ENCODE measurements at places on chromosomes 1 and 21.

- DNase-seq, result no peak
Observed at GRCh38 chr1:226664413-226665101, 74.5 kb downstream of the ITPKB start.

DNA sequence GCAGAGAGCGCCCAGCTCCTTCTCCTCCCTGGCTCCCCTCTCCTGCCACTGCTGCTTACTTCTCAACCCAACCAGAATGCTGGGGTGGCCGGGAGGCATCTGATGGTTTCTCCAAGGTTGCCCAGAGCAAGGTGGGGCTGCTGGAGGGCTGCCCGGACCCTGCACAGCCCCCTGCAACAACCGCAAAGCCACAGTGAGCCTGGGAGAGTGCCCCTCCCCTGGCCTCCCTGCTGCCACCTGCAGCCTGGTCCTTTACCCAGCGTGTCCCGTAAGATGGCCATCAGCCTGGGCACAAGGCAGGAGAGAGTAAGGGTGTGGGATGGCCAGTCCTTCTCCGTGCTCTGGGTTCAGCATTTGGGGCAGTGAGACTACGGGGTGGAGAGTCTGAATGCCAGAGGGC, 17.0 kb downstream of the MX2 start:
- no peak for DNase-seq

- no peak for DNase-seq
Observed at GRCh38 chr21:21688889-21689288, 690.7 kb downstream of the NCAM2 start.

GRCh38 chr1:15858069-15858670, 10.7 kb downstream of the SPEN start:
- DNase-seq, result no peak

GRCh38 chr1:19209990-19210771, at the start of gene UBR4:
Gene UBR4 (minus strand): TSS chr1:19210266. CDS start chr1:19210248, 18 bp downstream.
- DNase-seq, result peak; percentile 96

DNA sequence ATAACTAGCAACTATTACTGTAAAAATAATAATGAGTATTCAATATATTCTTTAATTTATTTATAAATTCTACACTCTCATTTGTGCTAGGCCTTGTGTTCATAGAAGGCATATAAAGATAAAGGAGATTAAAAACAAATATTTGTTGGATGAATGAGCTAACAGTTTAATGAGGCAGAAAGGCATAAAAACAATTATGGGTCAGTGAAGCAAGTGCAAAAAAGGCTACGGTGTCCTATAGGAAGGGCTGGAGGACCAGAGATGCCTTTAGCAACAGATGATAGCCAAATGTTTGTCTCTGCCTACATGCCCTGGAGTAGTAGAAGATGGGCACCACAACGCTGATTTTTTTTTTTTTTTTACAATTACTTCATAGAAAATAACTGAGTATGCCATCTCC, 45.7 kb downstream of the PTGS2 start:
- DNase-seq, result no peak

- DNase-seq, result no peak
Observed at GRCh38 chr21:14070049-14070893, 140.5 kb downstream of the LIPI start.

DNA sequence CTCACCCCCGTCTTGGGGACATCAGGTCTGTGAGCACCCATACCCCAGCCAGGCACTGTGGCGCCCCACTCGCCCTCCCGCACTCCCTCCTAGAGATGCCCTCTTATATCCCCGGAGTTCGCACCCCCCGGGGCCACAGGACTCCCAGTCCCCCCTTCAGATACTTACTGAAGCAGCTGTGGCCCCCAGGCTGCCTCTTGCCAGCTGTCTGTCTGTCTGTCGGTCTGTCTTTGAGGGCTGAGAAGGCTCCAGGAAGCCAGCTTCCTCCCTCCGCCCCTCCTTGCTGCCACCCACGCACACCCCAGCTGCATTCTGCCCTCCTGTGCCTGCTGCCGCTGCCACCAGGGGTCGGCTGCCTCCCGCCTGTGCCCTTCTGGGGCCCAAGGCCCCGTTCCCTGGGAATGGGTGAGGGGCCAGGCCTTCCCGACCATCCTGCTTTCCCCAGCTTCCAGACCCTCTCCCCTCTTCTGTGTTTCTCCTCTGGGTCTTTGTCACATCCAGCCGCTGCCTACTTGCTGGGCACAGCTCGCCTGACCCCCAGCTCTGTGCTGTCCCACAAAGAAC, at the start of gene PTPN7:
TSS of gene PTPN7 (minus strand) at position 226 of the 564 bp plus-strand sequence. CDS start 1,200 bp downstream, outside the sequence.
- DNase-seq, result peak; percentile 71

DNA sequence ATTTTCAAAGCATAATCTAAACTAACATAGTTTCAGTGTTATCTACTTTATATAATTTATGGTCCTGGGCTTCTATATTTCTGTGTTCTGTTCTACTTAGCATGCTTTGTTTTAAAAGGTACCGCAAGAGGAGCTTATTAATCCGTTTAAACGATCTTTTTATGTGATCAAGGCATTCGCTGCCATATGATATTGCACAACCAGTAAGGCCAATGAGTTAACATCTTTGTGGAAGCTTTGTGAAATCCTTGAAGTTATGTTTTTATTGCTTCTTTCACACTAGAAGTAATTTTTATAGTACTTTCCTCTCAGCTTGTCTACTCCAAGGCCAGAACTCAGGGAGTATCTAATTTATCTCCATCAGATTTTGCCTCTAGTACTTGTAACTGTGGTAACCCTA, 8.9 kb downstream of the LRRC8C start:
- no peak for DNase-seq

GRCh38 chr1:79811173-79811572, 804.6 kb upstream of the ADGRL4 start:
- no peak for DNase-seq

GRCh38 chr1:234954613-234955012, 174.0 kb downstream of the TOMM20 start:
- no peak for DNase-seq

DNA sequence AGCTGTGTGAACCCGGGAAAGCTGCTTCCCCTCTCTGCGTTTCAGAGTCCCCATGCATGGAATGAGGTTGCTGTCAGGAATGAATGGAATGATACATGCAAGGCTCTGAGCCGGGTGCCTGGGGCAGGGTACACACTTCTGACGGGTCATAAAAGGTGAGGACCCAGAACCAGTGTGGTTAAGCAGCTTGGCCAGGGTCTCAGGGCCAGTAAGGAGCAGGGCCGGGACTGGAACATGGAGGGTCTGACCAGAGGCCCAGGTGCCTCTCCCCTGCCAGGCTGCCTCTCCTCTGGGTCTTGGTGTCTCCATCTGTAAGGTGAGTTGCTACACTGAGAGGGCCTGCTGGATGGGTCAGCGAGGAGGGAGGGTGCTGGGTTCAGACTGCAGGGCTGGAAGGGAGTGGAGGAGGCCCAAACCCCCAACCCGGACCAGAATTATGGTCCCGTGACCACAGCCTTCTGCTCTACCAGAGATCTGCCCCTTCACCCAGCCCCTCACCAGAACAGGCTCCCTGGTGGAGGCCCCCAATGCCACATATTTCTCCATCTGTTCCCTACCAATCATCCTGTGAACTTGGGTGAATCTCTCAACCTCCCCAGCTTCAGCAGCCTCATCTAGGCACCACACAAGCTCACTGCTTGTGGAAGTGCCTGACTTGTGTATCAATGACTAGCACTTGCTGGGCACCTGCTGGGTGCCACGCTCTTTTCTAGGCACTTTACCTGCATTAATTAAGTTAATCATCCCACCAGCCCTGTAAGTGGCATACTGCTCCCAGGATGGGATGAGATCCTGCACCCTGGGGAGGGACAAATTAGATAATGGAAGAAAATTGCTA, 16.2 kb upstream of the LRP8 start:
- no peak for DNase-seq

- DNase-seq, result no peak
Observed at GRCh38 chr21:39637971-39638240, 25.2 kb downstream of the B3GALT5 start.

- DNase-seq, result no peak
Observed at GRCh38 chr1:240737766-240738265, 125.9 kb upstream of the GREM2 start.

GRCh38 chr1:41809692-41810091, 109.0 kb downstream of the HIVEP3 start:
- DNase-seq, result no peak

GRCh38 chr1:94349853-94350252, 68.3 kb upstream of the ABCD3 start:
- no peak for DNase-seq

DNA sequence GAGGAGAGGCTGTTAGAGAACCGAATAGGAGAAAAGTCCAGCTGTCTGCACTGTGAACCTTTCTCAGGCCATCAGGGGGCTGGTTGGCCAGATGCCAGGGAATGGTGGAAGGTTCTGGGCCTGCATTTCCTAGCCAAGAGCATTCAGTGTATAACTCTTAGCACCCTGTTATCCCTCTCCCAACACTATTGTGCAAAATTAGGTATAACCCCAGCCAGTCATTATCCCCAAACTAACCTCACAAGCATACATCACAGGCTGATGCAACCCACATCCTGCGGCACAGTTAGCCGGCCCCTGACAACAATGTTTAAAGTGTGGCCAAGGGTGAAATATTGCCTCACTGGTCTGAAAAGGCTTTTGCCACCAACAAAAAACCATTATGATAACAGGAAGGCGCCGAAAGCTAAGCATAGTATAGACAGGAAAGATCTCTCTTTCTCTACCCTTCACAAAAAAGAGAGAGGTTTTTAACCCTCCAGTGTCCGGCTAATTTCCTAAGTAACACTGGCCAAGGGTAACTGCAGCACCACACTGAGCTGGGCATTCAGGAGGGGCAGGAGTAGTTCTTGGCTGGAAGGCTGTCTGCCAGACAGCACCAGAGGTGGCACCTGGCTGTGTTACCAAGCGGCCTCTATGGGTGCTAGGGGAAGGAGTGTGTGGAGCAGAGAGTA, 77.3 kb upstream of the BCAR3 start:
- no peak for DNase-seq

DNA sequence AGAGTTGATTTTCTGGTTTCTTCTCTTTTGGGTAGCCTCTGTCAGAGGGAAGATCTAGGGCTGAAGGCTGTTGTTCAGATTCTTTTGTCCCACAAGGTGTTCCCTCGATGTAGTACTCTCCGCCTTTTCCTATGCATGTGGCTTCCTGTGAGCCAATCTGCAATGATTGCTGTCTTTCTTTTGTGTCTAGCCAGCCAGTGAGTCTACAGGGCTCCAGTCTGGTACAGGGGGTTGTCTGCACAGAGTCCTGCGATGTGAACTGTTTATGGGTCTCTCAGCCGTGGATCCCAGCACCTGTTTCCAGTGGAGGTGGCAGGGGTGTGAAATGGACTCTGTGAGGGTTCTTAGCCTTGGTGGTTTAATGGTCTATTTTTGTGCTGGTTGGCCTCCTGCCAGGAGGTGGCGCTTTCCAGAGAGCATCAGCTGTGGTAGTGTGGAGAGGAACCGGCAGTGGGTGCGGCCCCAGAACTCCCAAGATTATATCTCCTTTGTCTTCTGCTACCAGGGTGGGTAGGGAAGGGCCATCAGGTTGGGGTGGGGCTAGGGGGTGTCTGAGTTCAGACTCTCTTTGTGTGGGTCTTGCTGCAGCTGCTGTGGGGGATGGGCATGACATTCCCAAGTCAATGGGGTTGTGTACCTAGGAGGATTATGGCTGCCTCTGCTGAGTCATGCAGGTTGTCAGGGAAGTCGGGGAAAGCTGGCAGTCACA, 81.3 kb upstream of the C21orf91 start:
- DNase-seq, result no peak

- no peak for DNase-seq
Observed at GRCh38 chr1:50978144-50978851, 8.3 kb downstream of the CDKN2C start.

- DNase-seq, result no peak
Observed at GRCh38 chr1:53371851-53372250, 44.0 kb upstream of the LRP8 start.

DNA sequence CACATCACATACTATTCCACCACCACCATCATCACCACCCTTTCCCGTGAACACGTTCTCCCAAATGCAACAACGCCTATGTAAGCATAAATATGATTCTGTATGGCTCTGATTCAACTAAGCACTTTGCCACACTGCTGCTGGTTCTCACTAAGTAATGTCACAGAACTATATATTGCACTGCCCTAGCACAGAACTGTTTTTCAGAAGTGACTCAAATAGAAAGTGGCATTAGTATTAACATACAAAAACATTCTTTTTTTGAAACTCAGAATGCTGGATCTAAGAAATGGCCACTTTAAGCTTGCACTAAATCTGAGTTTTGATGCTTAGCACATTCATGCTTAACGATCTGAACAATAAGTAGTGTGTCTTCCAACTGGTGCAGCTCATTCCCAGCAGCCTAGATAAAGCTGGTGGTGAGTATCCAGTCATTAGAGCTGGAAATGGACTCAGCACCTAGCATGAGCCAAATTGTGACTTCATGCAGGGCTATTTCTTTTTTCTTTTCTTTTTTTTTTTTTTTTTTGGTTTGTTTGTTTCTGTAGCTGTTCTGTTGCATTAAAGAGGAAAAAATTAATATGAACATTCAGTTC, 46.2 kb upstream of the ZC3H11B start:
- no peak for DNase-seq

DNA sequence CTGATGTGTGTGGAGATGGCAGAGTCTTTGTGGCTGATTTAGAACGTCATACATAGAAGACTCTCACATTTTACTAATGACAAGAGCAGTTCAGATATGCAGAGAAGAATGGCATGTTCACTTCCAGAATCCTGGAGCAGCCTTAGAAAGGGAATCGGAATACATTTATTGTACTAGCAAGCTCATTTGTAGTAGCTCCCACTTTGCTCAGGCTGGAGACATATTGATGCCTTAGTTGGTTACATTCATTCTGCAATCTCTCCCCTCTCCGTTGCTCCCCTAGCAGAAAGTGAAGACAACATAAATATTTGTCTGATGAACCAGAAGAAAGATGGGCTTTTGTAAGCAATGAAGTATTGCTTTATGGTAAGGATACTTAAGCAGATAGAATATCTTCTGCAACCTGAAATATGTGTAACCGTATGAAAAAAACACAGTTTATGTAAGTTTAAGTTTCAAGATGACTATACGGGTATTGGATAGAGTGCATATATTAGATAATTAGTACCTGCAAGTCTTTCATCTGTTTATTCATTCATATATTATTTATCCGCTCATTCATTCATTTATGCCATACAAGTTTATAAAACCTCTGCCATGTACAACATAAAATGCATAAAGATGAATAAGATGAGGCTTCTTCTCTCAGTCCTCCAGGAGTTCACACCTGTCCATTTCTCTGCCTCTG, 135.7 kb downstream of the CNIH3 start:
- no peak for DNase-seq

DNA sequence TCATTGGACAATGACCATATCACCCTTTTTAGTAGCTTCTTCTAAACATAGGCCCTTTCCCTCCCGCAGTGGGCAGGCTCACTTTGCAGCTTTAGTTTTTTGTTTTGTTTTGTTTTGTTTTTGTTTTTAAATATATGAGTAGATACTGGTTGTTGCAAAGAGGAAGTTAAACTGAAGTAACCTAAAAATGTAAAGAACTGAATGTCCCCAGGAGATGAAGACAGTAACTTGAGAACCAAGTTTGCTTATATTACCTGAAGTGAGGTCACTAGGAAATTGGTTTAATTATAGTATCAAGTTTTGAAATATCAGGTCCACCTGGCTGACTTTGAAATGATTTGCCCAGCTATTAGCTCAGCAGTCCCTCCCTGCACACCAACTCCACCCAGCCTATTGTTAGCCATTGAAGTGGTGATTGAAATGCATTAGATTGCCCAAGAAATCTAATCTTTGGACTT, 18.2 kb downstream of the SMAP2 start:
- no peak for DNase-seq
